ENCODE measurements at places on chromosomes 12 and 14.

DNA sequence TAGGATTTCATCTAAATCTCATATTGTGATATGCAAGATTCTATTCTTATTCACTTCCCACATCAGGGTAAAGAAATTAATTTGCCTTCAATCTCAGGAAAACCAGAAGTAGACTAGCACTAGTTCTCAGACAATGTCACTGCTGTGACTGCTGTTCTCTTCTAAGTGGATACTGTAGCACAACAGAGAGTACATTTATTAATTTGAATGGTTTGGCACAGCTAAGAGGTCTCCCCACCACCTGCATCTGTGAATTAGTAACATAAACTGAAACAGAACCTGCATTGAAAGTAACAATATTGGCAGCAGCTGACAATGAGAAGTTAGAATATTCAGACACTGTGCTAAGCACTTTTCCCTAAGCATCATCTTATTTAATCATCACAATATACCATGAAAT is 253.1 kb downstream of the PDZRN4 start:
- DNase-seq: no peak

DNA sequence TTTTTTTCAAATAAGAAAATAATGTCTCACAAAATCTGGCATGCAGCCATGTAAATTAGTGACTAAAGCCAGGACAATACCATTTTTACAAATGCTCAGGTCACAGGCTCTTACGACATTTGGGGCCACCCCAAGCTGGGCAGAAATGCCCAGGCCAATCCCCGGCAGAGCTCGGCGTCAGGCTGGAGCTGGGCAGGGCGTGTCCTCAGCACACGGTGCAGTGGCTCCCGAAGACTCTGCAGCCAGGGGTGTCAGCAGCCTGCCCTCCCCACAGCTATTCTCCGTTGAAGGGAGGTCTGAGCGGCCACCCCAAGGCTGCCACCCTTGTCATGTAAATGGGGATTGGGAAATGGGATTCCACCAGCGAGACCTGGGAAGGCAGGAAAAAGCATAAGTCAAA is 158.6 kb downstream of the DICER1 start:
- no peak for DNase-seq

DNA sequence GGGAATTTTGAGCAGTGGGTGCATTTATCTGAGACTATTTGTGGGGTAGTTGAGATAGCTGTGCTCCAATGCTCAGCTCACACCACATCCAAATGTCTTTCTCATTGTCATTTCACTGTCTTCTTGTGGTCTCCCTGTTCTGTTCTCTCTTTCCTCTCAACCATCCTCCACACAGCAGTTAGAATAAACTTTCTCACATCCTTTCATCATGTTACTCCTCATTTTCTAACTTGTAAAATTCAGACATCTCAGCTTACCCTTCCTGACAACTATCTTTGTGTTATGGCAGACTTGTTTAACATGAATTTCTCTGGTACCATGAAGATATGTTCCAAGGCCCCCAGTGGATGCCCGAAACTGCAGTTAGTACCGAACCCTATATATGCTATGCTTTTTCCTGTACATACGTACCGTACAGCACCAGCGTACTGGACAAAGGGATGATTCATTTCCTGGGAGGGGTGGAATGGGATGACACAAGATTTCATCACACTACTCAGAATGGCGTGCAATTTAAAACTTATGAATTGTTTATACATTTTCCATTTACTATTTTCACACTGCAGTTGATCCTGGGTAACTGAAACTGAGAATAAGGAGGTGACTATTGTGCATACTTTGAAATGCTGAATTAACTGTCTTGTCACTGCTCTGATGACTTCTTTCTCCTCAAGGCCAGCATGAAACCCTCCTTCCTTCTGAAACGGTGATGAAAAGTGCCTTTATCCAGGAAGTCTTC is 177.1 kb upstream of the SLC38A2 start:
- DNase-seq: no peak

- DNase-seq: no peak
These were observed 37.0 kb downstream of the GPR137C start for GRCh38 chr14:52589646-52590045.

DNA sequence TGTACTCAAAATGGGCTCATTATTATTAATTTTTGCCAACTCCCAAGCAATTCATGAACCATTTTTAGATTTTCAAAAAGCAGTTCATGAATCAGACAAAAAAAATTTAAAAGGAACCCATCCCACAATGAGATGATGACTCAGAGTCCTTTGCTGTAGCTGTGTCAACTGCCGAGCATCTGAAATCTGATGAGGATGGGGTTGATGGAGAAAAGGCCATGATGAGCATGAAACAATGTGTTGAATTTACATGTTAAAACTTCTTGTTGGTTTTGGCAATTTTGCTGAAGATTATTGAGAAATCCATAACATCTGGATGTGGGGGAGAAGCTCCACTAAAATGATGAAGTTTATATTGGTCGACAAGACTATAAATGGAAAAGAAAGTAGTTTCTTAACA is 378.0 kb downstream of the FOXG1 start:
- no peak for DNase-seq

- DNase-seq: no peak
These were observed 12.5 kb upstream of the INF2 start for GRCh38 chr14:104676694-104677511.

DNA sequence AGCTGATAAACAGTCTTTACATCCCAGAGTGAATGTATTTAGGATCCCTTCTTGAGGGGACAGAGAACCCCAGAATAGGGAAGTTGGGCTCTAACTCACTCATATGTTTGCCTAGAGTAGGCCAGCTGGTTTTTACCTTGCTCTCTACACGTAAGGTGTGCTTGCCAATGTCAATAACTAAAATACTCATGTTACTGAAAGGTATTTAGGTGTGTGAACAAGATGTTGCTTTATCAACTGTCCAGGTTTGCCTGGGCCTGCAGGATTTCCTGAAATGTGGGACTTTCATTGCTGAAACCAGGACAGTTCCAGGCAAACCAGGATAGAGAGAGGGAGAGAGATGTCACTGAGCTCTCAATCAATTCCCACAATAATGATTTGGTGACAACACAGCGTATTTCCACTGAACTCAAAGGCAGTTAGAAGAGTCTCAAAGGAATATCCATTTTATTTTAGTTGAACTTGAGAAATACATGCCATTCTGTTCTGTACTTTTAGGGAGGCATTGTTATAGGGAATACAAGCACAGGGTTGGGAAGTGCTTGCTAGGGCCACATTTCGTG is 171.7 kb downstream of the NRXN3 start:
- DNase-seq: no peak

- peak; percentile 19 for DNase-seq
These were observed 745 bp upstream of the ADCY4 start for GRCh38 chr14:24335461-24336171.
